ENCODE measurements at places on chromosomes 4 and X.

DNA sequence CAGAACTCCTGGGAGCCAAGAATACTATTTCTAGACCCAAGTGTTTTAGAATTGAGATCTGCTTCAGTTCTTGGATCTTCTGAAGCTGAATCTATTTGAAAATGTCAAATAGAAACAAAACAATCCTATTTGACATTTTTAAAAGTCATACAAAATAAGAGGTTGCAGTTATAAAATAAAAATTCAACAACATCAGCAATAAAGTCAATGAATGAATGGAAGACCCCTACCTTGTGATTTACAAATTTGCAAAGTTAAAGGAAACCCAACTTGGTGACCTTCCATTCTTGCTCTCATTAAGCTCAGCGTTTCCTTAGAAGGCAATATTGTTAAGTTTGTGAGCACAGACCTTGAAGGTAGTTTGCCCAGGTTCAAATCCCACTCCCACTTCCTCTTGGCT lies 531.8 kb upstream of the TENM3 start:
- no peak for DNase-seq

DNA sequence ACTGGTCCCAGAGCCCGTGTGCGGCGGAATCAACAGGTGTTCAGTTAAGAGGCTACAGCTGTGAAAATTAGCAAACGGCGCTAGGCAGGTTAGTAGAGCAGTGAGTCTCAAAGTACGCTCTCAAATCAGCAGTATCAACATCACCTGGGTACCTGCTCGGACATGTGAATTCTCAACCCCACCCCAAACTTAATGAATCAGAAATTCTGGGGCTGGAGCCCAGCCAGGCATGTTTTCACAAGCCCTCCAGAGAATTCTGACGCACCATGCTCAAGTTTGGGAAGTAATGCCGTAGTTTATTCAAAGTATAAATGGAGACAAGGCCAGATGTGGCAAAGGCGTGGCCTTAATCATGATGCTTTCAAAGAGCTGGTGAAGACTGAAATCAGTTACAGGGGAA lies 58.2 kb upstream of the PTCHD1 start:
- no peak for DNase-seq

GRCh38 chrX:19807414-19807813 lies 80.0 kb downstream of the SH3KBP1 start:
- DNase-seq, result no peak

DNA sequence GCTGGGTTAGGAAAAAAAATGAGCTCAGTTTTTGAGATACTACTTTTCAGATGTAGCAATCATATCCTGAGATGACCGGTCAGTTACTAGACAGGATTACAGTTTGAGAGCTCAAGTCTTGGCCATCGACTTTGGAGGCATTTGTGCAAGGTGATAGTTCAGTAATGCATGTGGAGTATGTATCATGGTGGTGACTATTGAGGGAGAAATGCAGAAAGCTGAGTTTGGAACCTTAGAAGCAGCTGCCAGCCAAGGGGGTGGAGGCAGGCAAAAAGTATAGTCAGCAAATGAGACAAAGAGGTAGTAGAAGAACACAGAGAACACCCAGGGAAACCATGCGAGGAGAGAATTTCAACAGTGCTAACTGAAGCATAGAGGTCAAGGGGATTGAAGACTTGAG lies 48.7 kb upstream of the SLC4A4 start:
- DNase-seq, result no peak

DNA sequence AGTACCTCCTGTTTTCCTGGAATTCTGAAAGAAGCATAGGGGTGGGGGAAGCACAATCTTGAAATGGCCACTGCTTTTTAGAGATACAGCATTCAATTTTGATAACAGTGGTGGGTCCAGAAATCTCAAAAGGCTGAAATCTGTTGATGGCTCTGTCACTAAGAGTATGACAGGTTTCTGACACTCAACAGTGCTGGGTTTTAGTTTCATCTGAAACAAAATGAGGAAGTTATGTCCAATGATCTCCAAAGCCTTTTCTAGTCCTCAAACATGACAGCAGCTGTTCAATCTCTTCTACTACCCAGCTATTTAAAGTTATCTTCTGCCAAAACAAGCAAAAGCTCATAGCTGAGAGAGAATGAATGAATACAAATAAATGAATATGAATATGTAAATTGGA lies 110.5 kb downstream of the IL1RAPL1 start:
- no peak for DNase-seq

DNA sequence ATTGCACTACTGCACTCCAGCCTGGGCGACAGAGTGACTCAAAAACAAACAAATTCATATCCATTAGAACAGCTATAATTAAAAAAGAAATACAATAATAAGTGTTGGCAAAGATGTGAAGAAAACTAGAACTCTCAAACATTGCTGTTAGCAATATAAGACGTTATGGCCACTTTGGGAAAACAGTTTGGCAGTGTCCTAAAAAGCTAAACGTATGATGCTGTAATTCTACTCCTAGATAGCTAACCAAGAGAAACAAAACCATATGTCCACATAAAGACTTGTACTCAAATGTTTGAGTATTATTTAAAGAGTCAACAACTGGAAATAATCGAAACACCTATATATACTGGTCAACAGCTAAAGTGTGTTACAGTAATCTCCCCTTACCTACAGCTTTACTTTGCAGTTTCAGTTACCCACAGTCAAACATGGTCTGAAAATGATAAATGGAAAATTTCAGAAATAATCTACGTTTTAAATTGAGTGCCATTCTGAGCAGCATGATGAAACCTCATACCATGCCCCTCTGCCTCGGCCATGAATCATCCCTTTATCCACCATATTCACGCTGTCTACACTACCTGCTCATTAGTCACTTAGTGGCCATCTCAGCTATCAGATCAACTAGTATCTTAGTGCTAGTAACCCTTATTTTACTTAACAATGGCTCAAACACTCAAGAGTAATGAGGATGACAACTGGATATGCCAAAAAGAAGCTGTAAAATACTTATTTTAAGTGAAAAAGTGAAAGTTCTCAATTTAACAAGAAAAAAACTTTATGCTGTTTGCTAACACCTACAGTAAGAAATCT lies 4.9 kb downstream of the ELF2 start:
- no peak for DNase-seq

GRCh38 chr4:53122280-53123116 lies 243.4 kb downstream of the SCFD2 start:
- no peak for DNase-seq

DNA sequence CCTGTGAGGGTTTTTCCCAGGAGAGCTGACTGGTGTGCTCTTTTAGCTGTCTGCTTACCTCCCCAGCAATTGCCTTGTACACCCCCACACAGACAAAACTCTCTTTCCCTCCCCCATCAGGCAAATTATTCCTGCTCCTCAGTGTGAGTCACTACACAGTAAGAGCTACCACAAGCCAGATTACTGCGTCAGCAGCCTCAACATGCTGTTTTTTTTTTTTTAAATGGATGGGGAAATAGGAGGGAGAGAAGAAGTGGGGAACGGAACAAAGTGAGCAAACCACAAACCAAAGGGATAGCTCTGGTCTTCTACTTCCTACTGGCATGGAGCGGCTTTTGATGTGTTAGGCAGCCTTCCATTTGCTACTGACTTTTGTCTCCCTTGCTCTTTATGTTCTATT lies 107.5 kb upstream of the ACSL4 start:
- DNase-seq, result no peak

- no peak for DNase-seq
These were observed 173.9 kb downstream of the GRIA3 start for GRCh38 chrX:123357941-123358340.

GRCh38 chrX:67585401-67585800 lies 41.6 kb downstream of the AR start:
- no peak for DNase-seq

DNA sequence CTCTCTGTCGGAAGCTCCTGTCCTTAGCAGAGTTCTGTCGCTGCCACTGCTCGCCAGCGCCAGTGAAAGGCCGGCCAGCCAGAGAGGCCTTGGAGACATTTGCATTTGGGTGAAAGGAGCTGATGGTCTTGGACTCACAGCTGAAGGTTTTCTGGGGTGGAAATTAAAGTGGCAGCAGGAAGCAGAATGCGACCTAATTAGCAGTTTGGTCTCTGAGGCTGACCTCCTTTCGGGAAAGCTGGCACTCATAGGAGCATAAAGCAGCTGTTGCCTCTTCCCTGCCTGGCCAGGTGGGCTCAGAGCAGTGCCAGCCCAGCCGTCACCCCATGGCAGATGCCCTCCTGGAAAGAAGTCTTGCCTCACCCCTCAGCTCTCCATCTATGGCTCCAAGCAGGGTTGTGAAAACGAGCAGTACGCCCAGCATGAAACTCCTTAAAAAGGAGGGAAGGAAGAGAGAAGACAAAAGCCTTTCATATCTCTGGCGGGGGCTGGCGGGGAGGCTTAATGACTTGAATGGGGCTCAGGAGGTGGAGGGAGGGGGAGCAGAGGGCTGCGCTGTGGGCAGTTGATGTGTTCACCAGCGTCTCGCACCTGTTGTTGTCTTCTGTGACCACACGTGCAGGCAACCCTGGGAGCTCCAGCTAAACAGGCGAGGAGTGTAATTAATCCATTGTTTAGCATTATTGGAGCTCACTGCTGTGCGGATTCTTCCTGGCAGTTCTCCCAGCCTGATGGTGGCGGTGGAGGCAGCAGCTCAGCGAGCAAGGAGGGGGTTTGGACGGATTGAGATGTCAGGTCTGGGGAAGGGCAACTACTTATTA lies 264.0 kb downstream of the MID1IP1 start:
- DNase-seq, result no peak

DNA sequence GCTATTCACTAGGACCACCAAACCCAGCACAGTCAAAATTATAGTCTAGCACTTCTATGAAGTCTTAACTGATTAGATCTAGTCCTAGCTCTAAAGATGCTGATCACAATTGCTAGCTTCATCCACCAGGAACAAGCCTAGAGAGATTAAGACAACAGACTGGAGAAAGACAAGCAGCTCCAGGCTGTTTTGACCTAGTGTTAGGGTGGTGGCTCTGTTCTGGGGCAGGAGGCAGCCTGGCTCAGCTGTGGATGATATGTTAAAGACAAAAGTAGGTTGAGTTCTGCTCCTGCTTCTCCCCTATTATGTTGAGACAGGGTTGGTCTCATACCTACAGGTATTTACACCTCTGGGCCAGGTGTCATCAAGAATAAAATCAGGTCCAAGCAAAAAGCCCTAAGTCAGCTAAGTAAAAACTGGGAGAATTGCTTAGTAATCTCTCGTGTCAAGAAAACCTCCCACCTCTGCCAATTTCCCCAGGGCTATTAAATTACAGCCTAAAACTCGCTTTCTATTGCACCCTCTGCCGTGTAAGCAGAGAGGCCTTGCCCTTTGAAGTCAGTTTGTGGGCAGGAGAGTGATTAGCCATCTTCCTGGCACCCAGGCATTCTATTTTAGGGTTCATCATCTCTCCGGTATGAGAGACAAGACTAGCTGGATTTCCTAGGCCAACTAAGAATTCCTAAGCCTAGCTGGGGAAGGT lies 39.9 kb downstream of the RAB40AL start:
- no peak for DNase-seq

DNA sequence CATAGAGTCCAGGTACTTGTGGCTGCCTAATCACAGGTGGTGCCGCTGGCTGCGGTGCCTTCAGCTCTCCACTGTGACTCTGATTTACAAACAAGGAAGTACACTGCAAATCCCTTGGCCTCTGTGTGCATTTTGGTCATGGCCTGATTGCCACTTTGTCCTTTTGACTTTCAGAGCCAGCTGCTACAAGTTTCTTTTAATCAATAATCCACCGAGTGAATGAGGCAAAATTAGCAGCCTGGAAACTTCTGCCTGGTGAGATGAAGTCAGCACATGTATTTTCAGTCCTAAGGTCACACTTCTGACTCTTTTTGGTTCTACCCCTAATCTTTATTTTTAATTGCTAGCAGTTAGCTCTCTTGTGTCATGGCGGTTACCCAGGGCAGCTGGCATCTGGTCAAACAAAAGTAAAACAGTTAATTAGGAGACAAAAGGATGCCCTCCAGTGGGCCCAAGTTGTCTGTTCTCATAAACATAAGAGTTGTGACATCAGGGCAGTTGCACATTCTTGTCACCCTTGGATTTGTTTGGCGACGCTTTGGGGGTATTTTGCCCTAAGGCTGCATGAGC lies 62.3 kb upstream of the LNX1 start:
- DNase-seq, result no peak

- DNase-seq, result no peak
These were observed 18.5 kb downstream of the LAP3 start for GRCh38 chr4:17595471-17596005.

DNA sequence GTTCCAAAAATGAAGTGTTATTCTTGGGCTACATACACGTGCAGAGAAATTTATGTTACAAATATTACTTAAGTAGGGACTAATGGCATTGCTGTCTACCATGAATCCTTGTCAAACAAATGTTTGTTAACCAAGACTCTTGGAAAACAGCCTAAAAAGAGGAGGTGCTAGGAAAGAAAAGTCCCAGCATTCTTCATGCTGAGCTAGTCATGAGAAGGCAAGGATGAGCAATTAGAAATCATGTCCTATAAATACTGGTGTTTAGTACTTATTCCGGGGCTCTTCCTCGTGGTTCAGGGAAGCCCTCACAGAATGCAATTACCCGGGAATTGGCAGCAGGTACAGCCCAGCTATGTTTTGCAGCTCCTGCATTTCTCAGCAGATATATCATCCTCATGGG lies 378.1 kb upstream of the FTHL17 start:
- no peak for DNase-seq

DNA sequence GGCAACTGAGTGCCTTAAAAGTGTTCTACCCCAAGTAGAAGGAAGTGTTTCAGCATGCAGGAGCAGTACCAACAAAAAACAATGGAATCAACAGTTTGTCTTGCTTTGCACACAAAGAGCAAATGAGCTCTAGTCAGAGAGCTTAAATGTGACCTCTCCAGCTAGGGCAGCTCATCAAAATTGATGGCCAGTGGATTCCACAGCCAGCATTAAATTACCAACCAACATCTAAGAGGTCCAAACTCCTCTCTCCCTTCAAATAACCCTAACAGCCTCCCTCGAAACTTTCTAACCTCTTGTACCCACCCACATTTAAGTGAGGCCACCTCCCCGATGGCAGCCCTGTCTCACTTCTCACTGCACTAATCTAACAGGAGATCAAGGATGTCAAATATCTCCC lies 219.9 kb downstream of the CHIC2 start:
- DNase-seq, result no peak

- no peak for DNase-seq
These were observed 32.0 kb upstream of the STS start for GRCh38 chrX:7115557-7115956.

GRCh38 chrX:78130396-78130795 lies 9.1 kb downstream of the TAF9B start:
- DNase-seq, result no peak

- DNase-seq, result no peak
These were observed 769 bp downstream of the TCEAL1 start for GRCh38 chrX:103629318-103630170.
